NCI-H1105 (cell line): ENCODE measurements at places on chromosomes 5 and 9.
A peak's percentile ranks its signal among the peaks of the same experiment; 100 is the strongest.

DNA sequence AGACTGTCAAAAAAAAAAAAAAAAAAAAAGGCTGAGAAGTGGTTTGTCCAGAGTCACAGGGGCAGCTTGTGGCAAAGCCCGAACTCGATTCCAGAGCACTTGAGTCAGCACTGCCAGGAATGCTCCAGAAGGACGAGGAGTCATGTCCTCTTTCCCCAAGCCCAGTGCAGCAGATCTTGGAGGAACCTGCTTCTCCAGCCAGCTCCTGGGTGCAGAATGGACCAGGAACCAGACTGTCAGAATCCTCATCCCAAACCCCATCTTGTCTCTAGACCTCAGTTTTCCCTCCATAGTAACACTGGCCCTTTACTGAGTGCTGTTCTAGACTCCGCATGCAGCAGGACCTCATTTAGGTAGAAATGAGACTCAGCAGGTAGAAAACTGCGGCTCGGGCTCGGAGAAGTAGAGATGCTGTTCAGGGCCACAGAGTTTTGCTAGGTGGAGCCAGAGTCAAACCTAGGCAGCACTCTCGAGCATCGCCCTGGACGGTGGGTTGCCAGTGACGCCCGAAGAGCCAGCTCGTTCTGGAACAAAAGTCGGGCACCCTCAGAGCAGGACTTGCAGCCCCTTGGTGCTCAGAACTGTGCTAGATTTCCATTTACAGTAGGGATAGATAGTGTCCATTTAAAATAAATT is 15.4 kb downstream of the CD74 start:
- DNase-seq = no peak

- DNase-seq = no peak
Observed at GRCh38 chr5:180599981-180600553, 8.8 kb upstream of the SCGB3A1 start.

DNA sequence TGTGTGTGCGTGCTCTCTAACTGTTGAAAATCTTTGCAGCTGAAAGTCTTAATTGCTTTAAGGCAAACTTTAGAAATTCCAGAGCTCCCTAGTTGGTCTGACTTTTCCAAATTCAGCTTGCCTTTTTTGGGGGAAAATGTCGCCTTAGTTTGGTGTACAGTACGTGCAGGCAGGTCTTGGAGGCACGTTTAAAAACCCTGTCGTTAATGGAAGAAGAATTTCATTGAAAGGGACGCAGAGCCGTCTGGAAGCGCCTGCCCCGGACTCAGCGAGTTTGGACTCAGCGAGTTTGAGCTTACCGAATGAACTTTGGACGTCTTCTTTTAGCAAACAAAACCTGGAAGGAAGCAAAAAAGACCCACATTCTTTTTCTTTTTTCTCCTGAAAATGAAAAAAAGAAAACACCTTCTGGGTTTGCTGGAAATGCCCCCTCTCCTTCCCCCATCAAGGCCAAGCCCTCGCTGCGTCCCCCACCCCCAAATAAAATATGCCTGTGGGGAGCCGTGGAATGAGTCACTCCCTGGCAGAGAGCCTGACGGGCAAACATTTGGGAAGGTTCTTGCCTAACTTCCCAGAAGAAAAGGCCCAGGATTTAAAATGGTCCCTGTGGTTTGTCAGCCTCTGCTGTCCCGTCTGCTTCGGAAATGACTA is 1.5 kb downstream of the NEK6 start:
- DNase-seq = no peak

DNA sequence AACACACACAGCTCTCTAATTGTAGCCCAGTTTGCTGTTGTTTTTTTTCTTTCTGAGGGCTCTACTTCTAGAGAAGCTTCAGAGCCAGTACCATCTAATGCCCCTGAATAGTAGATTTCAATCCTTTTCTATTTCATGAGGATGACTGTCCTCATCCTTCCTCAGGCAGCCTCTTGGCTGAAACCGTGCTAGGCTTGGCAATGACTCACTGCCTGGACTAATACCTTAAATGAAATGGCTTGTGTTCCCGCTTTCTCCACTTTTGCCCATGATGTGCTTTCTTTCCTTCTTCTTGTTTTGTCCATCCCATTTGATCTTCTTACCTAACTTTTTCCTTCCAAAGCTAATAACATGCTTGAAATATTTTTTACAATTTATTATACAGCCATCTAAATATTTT is 80.1 kb downstream of the ITGA1 start:
- no peak for DNase-seq

DNA sequence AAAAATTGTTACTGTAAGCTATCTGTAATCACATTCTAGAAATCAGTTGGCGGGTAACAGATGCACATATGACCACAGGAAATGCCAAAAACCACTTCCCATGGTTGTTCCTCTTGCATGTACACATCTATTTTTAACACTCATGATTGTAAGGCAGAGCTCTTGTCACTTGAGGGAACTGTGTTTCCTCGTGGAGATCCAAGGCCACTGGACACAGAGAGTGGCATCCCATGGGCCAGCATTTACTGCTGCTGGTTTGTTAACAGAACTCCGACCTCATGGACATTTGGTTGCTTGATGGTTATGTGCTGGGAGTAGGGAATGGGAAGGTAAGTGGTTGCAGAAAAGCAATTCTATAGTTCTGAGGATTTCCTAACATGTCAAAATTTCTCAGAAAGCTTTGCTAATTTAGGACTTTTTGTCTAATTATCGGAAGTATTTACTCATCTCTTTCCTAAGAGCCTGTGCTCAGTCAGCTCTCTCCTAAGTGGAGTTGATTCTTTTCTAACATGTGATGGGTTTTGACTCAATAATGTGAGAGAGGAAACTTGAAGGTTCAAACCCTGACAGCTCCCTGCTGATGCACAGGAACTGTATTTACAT is 202.0 kb upstream of the NR3C1 start:
- no peak for DNase-seq

- DNase-seq = no peak
Observed at GRCh38 chr9:131969469-131969989, 110.1 kb downstream of the MED27 start.

DNA sequence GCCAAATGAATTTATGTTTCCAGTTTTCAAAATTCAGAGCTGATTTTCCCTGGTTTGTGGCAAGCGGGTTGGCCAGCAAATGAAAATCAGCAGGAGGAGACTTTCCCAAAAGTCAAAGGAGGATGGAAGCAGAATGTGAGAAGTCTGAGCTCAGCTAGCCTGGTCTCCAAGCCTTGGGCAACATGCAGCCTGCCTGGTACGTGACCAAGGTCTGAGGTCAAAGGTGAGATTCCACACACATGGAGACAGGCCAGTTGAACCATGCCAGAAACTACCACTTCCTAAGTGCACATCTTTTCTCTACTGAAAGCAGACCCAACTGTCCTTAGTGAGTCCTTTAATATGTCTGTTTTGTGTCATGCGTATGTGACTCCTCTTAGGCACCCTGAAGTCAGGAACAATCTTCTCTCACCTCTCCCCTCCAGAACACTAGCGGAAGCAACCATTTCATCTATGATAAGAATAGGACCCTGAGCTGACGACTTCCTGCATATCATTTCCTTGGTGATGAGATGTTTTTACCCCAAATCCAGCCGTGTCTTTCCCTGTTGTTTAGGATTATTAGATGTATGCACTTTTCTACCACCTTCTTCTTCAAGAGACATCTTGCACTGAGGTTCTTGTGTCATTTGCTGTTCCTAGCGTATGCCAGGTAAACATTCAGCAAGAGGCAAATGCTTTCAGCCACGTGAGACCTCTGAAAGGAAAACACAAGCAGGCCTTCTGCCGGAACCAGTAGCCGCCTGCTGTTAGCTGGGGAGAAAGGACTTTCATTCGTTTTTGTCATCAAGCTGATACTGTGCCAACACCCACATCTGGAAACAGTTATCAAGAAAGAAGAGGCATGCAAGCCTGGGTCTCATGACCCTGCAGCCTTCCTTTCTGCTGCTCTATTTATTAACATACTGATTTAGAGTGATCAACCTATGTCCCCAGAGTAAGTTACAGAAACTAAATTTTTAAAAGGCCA is 9.7 kb upstream of the TGFBI start:
- no peak for DNase-seq

- no peak for DNase-seq
Observed at GRCh38 chr9:128138001-128138400, 10.5 kb upstream of the PTGES2 start.

DNA sequence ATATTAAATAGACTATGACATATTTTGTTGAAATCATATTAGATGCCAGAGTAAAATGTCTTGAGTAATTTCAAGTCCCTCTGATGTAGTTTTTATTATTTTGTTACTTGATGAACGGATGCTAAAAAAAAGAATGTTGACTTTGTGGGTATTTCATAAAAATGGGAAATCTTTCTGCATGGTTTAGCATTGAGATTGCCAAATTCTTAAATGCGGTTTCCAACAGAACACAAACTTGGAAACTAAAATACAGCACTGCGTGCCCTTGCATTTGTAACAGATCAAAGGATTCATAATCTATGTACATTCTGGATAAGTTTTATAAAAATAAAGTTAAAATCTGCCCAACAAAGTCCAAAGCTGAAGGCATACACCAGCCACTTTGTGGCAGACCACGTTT is 425.5 kb upstream of the DAB2 start:
- no peak for DNase-seq

DNA sequence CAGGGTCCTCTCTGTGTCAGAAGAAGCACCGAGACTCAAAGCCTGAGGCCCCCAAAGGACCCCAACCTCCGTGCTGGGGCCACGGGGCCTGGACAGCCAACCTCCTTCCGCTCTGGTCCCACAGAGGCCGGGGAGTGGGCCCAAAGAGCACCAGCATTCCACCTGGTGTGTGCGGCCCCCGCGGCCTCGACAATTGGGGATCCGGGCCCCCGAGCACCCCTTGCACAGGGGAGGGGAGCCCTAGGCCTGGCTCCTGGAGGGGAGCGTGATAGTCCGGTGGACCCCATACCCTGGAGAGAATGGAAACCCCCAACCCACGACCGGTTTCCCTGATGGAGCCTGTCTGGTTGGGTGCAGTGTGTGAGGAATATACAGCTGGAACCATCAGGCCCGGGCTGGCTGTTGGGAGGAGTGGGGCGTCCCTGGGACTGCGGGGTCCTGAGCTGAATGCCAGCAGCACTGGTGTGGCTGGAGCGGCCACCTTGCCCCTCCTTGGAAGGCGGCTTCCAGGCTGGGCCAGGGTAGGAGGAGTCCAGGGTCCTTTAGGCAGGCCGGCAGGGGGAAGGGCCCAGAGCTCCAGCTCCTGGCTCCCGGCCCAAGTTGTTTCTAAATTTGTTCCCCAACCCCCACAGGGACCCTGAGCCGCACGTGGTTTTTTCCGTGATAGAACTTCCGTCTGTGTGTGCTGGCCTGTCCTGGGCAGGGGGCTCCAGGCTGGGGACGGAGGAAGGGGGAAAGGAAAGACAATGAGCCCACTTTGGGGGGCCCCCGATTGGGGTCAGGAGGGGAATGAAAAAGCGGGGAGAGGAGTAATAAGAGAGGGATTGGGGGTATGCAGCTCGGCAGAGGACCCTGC is 825 bp upstream of the TOR4A start:
- no peak for DNase-seq

DNA sequence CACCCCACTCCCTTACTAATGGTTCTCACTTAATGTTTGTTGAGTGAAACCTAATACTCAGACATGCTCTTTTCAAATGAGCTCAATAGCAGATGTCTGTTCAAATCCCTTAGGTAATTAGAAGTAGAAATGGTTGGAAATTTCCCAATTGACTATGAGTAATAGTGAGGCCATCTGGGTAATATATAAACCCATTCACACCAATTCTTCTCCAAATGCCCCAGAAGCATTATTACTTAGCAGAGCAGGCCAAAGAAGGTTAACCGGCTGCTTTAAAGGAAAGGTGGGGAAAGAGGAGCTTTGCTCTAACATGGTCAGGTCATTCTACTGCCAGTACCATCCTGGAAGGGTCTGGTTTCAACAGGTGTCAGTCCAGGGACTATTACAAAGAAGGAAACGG is 119.5 kb upstream of the MTAP start:
- no peak for DNase-seq

DNA sequence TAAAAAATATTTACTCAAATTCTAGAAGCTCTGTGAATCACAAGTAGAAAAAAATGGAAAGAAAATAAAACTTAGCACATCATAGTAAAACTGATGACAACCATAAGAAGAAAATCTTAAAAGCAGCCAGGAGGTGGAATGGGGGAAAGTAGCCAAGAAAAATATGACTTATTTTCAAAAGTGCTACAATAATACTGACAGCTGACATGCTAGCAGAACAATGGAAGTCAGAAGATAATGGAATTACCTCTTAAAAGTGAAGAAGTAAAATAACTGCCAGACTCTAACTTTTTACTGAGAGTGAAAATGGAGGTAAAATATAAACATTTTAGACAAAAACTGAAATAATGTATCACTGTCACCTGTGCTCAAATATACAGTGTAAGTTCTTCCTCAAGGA is 532.2 kb upstream of the SGCD start:
- no peak for DNase-seq

- DNase-seq = no peak
Observed at GRCh38 chr9:6383551-6384225, 29.3 kb upstream of the UHRF2 start.

DNA sequence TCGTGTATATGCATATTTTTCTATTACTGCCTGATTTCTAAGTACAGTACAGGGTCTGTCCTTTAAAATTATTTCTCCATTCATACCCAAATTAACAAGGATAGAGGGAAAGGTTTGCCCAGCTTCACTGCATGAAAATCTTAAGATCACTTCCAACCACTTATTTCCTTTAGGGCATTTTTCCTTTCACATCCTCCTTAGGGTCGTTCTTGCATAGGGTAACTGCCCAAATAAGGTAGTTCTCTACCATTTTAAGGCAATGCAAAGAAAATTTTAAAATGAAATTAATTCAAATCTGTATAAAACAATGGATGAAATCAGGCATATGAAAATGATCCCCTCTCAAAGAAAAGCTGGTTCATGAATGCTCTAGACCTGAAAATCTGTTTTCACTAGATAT is 4.1 kb upstream of the CDC20B start:
- DNase-seq = no peak

GRCh38 chr5:65262096-65262495 is 219.6 kb downstream of the ADAMTS6 start:
- DNase-seq = peak; percentile 14

GRCh38 chr5:124806373-124807077 is 60.1 kb upstream of the ZNF608 start:
- DNase-seq = peak; percentile 88

- DNase-seq = no peak
Observed at GRCh38 chr9:71303351-71303750, 181.9 kb upstream of the TRPM3 start.

GRCh38 chr5:142922223-142922952 is 152.2 kb downstream of the ARHGAP26 start:
- peak; percentile 24 for DNase-seq

DNA sequence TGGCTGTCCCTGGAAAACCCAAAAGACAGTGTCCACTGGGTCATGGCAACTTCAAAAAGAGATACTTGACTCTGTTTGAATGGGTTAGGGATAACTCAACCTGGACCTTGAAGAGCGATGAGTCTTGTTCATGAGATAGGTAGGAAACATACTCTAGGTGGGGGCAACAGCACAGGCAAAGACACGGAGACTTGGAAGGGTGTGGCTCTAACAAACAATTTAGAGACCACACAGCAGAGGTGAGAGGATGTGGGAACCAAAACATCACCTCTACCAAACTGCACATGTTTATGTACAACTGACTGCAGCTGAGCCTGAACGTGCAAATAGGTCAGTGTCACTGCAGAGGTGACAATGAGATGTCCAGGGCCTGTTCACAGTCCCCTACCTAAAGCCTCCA is 247.7 kb upstream of the ADRA1B start:
- DNase-seq = no peak
